Activated CD4-positive, alpha-beta T cell treated with anti-CD3 and anti-CD28 coated beads, Interleukin-2, amount 50 U/mL, for 4 hours (primary cell): ENCODE measurements at places on chromosomes 16 and 17.

GRCh38 chr16:48291303-48291702, 44.0 kb upstream of the ABCC11 start:
- no peak for DNase-seq

- no peak for DNase-seq
Measured at GRCh38 chr16:61547626-61548025, 488.6 kb downstream of the CDH8 start.

GRCh38 chr17:36614081-36614480, 12.7 kb downstream of the MRM1 start:
- DNase-seq = no peak

GRCh38 chr16:76213860-76214259, 63.3 kb upstream of the CNTNAP4 start:
- no peak for DNase-seq

DNA sequence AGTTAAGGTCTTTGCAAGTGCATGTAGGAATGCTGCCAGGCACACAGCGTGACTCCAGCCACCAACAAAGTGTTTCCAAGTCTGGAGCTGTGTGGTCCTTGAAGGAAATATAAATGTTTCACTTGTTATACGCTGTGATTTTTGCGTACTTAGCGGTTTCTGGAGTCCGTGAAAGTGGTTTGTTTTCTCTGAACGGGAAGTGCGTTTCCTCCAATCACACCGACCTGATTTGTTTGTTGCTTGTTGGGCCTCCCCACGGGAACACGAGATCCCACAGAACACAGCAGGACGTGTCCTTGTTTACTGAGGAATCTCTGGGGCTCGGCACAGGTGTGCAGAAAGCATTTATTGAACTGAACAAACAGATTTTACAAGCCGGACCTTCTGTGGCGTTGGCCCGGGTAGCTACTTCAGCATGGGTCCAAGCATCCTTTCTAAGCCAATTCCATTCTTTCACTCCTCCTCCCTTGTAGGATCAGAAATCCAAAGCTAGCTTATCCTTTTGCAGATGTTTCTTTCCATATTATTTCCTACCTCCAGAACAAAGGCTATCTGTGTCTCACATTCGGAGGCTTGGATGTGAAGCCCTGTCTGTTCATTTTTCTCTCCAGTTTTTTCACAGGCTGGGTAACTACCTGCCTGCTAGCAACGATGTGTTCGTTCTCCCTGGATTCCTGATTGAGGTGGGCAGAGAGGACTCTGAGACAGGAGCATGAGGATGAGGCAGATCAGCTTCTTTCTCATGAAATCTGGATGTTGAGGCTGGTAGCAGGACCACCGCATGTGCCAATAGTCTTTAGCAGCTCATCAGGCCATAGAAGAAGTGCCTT, 44.6 kb downstream of the ABAT start:
- no peak for DNase-seq

GRCh38 chr16:70769761-70770160, 31.2 kb downstream of the VAC14 start:
- DNase-seq = no peak

DNA sequence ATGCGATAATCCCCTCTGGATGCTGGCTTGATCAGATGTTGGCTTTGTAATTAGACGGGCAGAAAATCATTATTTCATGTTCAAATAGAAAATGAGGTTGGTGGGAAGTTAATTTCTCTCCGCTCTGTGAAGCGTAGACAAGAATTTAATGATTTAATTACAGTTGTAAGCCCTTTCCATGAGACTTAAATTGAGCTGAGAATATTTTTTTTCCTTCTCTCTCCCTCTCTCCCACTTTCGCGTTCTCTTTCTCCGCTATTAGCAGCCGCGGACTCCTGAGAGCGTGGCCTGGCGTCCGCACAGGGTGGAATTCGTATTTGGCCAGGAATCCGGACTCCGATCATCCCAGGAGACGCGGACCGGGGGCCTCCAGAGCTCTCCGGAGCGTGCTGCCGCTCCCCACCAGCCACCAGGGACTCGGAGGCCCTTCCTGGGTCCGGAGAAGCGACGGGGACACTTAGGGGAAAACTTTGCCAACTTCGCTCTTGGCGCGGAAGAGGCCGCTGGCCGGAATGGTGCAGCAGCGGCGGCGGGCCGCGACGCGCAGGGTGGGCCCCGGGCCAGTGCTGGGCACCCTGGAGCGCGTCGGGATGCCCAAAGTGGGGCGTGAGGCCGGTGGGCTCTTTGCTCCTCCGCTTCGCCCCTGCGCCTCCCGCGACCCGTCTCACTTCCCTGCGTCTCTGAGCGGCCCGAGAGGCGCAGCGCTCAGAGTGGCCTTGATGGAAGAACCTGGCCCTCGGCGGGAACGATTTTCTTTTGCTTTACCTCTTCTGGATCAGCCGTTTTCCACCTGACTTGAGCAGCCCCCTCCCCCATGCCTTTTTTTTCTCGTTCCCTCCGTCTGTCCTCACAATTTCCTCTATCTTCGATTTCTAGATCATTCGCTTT, 3.6 kb upstream of the IRX3 start:
- DNase-seq = no peak

- no peak for DNase-seq
Measured at GRCh38 chr16:56222474-56222997, 31.2 kb downstream of the GNAO1 start.

DNA sequence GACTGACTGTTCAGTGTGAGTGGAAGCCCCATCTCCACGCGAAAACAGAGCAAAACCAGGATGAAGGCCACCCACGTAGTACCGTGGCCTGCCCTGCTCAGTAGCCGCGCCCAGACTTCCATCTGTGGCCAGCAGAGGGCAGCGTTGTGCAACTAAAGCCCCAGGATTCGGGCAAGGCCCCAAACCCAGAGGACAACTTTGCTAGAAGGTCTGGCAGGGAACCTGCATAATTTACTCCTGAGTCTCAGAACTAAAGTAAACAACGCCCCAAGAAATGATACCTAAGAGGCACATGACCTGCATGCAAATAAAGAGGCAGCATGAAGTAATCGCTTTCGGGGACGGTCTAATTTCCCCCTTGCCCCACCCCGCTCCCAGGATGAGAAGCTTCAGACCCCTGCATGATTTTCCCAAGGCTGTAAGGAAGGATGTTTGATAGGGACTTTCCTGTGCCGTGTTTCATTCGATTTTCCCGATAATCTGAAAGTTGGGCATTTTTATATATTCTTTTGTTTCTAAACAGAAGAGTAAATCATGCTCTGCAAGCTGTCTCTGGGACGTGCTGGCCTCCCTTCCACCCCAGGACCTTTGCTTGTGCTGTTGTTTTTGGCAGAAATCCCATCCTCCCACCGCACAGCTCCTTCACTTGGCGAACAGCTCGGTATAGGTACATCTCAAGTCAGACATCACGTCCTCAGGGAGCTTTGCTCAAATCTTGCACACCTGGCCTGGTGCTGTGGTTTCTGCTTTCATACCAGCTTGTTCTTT, 18.6 kb downstream of the HSBP1 start:
- peak; percentile 71 for DNase-seq

DNA sequence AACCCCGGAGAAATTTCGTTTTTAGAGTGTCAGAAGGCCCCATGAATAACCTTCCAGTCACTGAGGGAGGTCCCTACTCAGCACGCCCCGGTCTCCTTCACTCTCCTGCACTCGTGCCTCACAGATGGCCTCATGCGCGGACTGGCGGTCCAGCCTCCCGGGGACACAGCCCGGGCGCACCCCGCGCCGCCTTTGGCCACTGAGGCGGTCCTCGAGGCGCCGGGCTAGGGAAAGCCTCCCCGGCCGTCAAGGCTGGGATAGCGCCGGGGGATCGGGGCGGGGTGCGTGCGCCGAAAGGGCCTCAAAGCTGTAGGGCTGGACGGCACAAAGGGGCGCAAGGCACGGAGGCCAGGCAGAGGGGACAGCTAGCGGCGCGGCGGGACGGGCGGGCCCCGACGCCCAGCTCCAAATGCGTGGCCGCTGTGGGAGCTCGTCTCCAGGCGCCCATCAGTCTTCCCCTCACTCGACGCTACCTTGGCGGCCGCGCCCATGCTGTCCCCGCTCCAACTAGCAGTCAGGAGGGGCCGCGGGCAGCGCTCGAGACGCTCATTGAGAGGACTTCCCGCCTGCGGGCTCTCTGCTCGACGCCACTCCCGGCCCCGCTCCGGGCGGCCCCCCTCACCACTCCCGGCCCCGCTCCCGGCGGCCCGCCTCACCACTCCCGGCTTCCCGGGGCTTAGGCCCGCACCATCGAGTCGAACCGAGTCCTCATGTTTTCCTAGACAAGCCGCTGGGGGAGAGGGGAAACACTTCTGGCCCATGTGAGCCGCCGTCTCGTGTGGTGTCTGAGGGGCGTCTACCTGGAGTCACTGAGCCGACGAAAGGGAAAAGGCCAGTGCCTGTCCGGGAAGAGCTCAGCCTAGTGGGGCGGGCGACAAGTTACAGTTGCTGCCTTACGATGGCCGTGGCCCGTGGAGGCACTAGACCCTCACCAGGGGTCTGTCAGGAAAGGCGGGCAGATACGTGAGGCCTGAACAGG, at the start of gene USP6:
TSS of gene USP6 (plus strand) at position 360 of the 979 bp plus-strand sequence. CDS start 14,336 bp downstream, outside the sequence.
- DNase-seq = no peak

GRCh38 chr17:42266918-42267766, 9.0 kb downstream of the STAT5B start:
- no peak for DNase-seq

- peak; percentile 68 for DNase-seq
Measured at GRCh38 chr17:39238311-39238972, 12.7 kb upstream of the STAC2 start.

- DNase-seq = no peak
Measured at GRCh38 chr16:82748026-82748425, 121.3 kb downstream of the CDH13 start.

DNA sequence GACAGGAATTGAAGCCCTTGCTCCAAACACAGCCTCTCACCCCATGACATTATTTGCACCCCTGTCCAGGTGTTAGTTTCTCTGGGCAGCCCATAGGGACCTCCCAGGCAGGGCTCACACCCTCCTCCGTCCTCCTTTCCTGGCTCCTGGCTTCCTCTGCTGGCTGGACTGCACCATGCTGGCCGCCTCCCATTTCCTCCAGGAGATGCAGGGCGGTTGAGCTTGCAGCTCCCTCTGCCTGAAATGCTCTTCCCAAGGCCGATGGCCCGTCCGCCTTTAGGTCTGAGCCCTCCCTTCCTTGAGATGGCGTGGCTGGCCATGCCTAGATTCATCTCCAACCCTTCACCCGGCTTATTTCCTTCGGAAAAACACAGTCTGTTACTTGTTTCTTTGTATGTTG, 334.8 kb downstream of the SNX29 start:
- no peak for DNase-seq

DNA sequence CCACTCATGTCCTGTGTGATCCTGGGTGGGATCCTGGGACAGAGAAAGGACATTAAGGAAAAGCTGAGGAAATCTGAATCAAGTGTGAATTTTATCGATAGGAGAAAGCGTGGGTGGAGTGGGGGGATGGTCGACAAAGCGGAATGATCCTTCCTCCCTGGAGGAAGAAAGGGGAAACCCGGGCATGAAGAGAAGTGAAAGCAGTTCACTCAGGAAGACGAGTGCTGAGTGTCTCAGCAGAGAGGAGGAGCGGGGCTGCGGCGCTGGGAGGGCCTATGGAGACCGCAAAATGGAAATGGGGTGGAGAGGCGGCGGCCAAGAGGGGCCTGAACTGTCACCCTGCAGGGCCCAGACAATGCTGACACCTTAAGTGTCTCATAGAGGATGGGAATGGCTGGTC, 8.7 kb downstream of the ZDHHC7 start:
- no peak for DNase-seq

- no peak for DNase-seq
Measured at GRCh38 chr17:10156948-10157607, 41.3 kb downstream of the GAS7 start.

DNA sequence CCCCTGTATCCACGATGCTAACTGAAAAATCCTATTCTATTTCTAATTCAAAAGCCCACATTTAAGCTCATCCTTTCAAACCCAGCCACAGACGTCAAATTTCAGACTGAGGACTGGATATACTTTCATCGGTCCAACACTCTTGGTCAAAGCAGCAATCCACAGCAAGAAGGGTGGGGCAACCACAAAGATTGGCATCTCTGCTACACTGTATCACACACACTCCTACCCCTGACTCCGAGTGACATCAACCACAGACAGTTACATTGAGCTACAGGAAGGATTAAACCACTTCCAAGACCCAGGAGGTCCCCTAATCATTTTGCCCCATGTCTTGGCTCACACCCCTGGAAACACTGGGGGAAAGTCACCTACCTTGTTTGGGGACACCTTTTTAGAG, 61.3 kb downstream of the GRIN2A start:
- DNase-seq = no peak

DNA sequence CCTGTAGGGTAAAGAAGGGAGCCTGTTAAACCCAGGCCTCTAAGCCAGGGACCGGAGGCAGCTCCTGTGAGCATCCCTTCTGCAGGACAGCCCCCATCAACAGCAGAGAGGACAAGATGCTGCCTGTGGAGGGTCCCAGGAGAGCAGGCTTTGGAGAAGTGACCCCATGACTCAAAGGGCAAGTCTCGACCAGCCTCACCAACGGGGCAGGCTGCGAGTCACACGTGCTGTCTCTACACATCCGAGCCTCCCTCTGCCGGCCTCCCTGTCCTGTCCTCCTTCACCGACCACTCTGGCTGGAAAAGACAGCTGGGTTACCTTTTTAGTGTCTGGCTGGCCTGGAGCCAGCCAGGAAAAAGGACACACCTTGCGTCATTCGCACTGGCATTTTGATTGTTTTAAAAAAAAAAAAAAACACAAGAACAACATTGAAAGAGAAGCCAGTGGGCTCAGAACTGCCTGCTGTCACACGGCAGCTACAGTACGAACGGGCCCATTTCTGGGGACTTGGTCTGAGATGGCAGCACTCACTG, 74.5 kb upstream of the RCVRN start:
- no peak for DNase-seq

- DNase-seq = no peak
Measured at GRCh38 chr16:77540646-77541045, 105.8 kb upstream of the ADAMTS18 start.

- DNase-seq = peak; percentile 73
Measured at GRCh38 chr17:58328195-58329034, at the start of gene TSPOAP1. Gene TSPOAP1 (minus strand): TSS chr17:58328795. CDS start chr17:58327920, 875 bp downstream.

DNA sequence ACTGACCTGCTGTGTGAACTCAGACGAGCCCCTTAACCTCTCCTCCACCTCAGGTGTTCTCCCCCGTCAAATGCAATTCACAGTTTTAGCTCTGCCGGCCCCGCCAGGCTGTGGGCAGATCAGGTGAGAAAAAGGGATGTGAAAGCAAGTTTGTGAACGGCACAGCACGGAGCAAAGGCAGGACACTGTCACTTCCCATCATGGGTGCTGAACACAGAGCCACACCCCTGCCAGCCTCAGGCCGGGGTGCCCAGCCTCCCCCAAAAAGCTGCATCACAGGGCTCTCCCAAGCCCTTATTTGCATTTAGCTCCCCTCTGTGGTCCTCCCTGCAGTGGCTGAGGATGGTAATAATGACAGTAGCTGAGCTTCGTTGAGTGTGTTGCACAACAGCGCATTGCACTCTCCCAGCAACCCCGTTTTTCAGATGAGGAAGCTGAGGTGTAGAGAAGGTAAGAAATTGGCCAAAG, 88.8 kb upstream of the TNRC6C start:
- DNase-seq = no peak

GRCh38 chr17:21351366-21352065, 24.6 kb upstream of the KCNJ12 start:
- DNase-seq = no peak
